ENCODE measurements at places on chromosomes 2 and 18. TPM values are rescaled to one million over a fixed set of nuclear protein-coding genes. Genes with fewer than 3 reads are reported as not detected.

DNA sequence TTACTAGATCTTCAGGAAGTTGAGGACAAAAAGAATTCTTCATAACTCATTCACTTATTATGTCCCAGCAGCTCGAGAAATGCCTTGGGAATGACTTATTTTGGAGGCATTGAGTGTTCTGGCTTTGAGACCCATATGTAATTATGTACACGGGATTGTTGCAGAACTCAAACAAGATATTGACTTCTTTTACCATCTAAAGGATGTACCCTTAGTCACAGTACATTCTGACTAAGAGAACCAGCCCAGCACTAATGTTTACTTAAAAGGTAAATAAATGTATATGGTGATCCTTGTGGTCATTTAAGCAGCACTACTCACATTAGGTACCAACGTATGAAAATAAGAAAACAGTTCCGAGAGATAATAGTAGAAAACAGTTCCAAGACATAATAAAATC is 268.9 kb downstream of the ADCYAP1 start:
- H3K27me3 ChIP-seq: no peaks in the 10 kb centered on the region
- H3K36me3 ChIP-seq: no peaks in the 10 kb centered on the region
- no peak overlapping the region for H3K4me3 ChIP-seq
- DNase-seq: no peak
- H3K27ac ChIP-seq: no peak overlapping the region

The ALLC gene
- total RNA-seq: not detected

DNA sequence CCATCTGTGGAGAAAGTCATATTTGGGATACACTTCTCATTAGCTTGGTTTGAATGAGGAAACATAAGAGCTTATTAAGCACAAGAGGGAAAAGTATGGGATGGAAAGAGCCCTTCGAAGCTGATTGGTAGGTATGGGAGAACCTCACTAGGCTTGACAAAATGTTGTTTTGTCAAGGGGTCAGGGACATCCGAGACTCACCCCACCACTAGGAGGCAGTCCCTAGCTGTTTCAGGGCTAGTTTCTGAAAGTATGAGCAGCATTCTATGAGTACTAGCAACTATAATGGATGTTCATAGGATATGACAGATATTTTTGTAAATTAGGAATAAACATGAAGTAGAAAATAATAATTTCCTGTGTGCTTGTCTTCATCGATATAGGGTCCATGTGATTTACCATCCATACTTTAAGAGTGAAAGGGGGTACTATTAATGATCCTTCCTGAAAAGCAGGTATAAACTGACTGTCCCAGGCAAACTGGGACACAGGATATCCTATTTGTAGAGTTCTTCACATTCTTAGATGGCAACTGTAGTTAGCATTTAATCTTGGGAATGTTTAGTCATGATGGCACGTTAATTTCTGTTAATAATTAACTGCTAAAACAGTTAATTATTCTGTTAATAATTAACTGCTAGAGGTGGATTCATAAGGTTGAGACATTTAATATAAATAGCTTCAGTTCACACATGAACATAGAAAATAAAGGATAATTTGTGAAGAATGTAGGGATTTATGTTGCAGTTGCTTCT is 28.4 kb downstream of the OTX1 start:
- no peak overlapping the region for H3K4me3 ChIP-seq
- H3K27ac ChIP-seq: no peak overlapping the region
- H3K4me1 ChIP-seq: no peaks in the 10 kb centered on the region
- no peaks in the 10 kb centered on the region for H3K36me3 ChIP-seq
- peak; percentile 12 for DNase-seq

GRCh38 chr2:180573951-180574350 is 406.5 kb upstream of the UBE2E3 start:
- H3K4me1 ChIP-seq: no peaks in the 10 kb centered on the region
- H3K36me3 ChIP-seq: no peaks in the 10 kb centered on the region
- no peak for DNase-seq
- H3K27me3 ChIP-seq: peaks cover 2% of the 10 kb centered on the region
- no peak overlapping the region for H3K4me3 ChIP-seq

DNA sequence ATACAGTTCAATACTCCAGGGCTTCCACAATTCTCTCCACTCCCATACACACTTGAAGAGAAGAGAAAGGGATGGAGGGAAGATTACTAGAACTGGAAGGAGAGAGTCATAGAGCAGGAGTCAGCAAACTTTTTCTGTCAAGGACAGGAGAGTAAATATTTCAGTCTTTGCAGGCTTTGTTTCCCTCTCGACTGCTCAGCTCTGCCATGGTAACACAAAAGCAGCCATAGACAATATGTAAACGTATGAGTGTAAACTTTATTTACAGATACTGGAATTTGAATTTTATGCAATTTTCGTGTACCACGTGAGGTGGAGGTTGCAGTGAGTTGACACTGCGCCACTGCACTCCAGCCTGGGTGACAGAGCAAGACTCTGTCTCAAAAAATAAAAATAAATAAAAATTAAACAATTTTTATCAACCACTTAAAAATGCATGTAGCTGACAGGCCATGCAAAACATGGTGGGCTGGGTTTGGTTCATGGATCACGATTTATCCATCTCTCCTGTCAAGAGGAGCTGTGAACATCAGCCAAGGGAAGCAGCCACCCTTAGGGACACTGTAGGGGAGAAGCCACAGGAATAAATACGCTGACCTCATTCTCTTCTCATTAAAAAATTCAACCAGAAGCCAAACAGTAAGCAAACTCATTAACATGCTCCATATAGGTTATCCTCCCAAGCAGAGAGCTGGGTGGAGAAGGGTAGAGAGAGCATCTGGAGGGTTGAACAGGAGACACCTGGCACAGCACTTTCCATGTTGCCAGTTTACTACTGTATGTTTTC is 266.4 kb upstream of the FN1 start:
- H3K4me1 ChIP-seq: no peaks in the 10 kb centered on the region
- no peak overlapping the region for H3K4me3 ChIP-seq
- no peaks in the 10 kb centered on the region for H3K27me3 ChIP-seq
- H3K36me3 ChIP-seq: no peaks in the 10 kb centered on the region
- no peak overlapping the region for H3K27ac ChIP-seq

Measured in activated CD4-positive, alpha-beta memory T cell treated with anti-CD3 and anti-CD28 coated beads for 36 hours (primary cell).